ENCODE measurements at places on chromosomes 11 and 22.
A peak's percentile ranks its signal among the peaks of the same experiment; 100 is the strongest.

DNA sequence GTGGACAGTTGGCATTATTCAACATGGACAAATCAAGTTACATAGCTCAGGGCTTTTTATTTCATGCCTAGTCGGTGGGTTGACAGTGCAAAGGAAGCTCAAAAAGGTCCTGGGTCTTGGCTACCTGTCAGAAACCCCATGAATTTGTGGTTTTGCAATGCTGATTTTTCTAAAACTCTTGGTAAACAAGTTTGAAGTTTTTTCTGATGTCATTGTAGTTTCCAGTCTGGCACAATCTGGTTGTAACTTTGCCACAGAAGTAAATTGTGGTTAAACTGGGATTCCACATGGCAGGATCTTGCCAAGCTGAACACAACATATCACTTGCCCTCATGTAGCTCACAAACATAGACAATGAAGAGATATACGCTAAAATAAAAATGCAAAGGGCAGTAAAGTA lies 100.8 kb downstream of the EHF start:
- no peak for DNase-seq

- no peak for DNase-seq
These were observed 2.6 kb downstream of the NAP1L4 start for GRCh38 chr11:2989551-2989950.

DNA sequence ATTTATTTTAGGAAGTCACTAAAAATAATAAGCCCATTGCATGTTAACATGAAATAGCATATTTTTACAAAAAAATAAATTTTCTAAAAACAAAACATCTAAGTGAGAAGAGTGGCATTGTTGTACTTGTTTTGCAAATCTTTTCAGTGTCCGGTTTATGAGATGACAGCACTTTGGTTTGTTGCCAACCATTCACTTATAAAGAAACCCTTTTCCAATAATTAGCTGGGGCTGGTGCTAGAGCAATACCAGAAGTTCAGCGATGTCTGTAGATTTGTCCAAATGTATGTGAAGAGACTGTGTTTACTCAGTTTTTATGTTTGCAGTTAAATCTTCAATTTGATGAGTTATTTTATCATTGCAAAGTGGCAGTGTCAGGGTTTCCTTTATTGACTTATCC lies 22.1 kb upstream of the KRTAP5-7 start:
- DNase-seq, result peak; percentile 11

DNA sequence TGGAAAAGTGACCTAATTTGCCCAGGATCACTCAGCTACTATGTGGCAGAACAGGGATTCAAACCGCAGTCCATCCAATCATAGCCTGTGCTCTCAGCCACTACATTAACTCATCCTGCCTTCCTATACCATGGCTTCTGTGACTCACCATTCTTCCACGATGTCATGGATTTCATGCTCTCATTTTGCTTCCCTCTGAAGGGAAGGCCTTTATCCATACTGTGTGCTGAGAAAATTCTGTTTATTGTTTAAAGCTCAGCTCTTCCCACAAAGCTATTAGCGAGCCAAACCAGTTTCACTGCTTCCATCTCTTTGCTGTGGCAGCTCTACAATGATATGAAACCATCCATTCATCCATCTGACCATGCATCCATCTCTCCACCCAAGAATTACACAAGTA lies 289.9 kb downstream of the TENM4 start:
- DNase-seq, result no peak

Data from COR-L47 (cell line).